Stimulated activated CD4-positive, alpha-beta T cell treated with anti-CD3 and anti-CD28 coated beads, TNF-alpha, amount 100 ng/mL, for 4 hours (primary cell): ENCODE measurements at places on chromosomes 7 and 10.

DNA sequence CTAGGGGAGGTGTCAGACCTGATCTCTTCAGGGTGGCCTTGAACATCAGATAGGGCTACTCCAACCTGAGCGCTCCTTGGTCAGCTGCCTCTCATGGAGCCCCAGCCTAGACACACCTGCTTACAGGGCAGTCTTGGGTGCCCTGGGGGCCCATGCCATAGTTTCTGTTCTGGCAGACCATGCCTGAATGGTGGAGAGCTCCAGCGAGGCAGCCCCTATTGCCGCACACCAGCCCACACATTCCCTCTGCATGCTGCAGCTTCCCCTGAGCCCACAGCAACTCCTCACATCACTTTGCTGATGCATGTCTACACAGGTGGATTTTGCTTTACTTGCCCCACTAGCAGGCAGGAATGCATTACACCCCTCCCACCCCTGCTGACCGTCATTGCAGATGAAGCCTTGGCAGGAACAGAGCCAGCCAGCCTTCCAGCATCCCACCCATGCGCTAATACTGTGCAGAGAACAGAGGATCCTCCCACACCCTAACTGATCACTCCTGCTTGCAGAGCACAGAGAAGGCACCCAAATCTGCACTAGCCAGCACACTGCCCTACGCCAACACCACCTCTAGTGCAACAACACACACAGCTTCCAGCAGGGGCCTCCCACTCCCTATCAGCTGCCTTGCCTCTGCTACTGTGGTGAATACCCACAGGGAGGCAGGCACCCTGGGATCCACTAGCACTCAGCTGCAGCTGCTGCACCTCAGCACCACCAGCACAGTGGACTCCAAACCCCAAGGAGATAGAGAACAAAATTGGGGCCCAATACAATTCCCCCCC lies 43.0 kb upstream of the GRM3 start:
- no peak for DNase-seq

GRCh38 chr7:137952426-137952805 lies 49.5 kb downstream of the CREB3L2 start:
- DNase-seq = no peak

- DNase-seq = no peak
These were observed 4.4 kb downstream of the RBM33 start for GRCh38 chr7:155648752-155649339.

DNA sequence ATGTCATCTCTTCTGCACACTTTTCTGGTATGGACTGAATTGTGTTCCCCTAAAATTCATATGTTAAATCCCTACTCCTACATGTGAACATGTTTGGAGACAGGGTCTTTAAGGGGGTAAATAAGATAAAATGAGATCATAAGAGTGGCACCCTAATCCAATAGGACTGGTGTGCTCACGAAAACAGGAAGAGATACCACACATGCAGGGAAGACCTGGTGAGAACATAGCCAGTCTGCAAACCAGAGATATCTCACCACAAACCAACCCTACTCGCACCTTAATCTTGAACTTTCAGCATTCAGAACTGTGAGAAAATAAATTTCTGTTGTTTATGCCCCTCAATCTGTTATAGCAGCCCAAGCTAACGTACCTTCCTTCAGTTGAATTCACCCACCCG lies 51.8 kb downstream of the VWDE start:
- DNase-seq = no peak

GRCh38 chr7:132942701-132943100 lies 139.2 kb downstream of the CHCHD3 start:
- DNase-seq = no peak

- DNase-seq = no peak
These were observed 15.5 kb downstream of the ARMH3 start for GRCh38 chr10:102040305-102041050.

DNA sequence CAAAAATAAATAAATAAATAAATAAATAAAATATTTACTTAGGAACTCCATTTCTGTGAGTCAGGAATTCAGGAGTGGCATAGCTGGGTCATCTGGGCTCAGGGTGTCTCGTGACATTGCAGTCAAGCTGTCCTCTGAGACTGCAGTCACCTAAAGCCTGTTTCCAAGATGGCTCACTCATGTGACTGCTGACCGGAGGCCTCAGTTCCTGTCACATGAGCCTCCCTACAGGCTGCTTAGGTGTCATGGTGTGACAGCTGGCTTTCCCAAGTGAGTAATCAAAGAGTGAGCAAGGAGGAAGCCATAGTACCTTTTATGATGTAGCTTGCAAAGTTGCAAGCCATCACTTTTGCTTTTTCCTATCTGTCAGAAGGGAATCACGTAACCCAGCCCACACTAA lies 128.6 kb upstream of the KCTD7 start:
- DNase-seq = no peak

DNA sequence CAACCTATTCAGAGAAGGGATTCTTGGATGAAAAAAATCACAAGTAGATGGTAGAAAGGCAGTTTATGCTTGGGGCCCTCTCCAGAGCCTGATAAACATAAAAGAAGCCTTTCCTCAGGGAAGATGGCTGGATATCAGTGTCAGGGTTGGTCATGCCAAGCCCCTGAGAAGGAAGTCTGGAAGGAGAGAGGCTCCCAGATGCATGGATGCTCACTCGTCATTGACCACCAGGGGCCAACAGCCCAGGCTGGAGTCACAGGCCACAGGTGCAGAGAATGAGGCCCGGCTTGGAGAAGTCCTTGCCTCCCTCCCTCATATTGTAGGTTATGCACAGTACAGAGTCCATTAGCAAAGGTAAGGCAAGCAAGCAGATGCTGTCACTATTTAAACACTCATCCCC lies 506.7 kb downstream of the GRID1 start:
- DNase-seq = no peak

DNA sequence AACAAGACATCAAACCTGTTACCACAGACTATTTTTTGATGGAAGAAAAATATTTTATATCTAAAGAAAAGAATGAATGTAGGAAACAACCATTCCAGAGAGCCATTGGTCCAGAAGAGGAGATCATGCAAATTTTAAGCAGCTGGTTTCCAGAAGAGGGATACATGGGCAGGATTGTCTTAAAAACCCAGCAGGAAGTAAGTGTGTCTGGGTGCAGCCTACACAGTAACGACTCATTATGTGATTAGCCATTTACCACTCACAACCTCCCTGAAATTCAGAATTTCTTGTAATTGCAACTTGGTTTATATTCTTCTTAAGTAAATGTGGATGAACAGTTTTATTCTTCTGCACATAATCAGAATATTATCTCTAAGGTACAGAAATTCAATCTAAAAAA lies 46.2 kb downstream of the NOC3L start:
- DNase-seq = no peak
